ENCODE measurements at places on chromosomes 1 and 21. TPM values are rescaled to one million over a fixed set of nuclear protein-coding genes. Genes with fewer than 3 reads are reported as not detected.

DNA sequence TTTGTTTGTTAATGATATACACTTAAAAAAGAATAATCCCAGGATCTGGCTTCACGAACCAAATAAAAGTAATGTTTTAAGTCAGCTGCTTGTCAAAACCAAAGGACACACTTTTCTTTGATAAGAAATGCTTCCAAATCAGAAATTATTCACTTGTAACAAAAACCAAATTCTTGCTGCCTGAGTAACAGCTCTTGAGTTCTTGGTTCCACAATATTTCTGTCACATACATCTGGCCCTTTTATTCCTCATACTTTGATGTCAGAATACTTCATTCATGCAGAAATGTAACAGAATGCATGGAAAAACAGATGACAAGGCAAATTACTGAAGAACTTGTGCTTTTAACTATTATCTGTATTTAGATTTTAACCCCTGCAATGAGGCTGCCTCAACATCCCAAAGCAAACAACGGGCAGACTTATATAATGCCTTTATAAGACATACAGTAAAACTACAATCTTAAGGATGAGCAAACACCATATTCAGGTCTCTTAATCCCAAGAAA lies 1.5 kb downstream of the VAMP4 start:
- DNase-seq = no peak

GRCh38 chr21:45219517-45219916 lies 68.2 kb downstream of the POFUT2 start:
- no peak for DNase-seq

DNA sequence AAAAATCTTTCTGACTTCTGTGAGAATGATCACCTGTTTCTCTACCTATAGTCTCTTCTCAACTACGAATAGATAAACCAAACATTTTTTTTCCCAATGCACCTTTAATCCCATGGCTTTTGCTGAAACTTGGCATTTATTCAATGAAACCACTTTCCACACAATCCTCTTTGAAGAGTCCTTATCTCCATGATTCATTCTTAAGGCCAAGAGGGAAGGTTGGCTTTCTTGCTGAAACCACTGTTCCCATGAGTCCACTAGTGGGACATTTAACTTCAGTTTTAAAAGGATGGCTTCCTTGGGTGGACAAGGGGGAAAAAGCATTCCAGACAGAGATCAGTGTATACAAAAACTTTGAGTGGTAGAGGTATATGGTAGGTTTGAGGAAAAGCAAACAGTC lies 73.6 kb downstream of the CRB1 start:
- DNase-seq = no peak

DNA sequence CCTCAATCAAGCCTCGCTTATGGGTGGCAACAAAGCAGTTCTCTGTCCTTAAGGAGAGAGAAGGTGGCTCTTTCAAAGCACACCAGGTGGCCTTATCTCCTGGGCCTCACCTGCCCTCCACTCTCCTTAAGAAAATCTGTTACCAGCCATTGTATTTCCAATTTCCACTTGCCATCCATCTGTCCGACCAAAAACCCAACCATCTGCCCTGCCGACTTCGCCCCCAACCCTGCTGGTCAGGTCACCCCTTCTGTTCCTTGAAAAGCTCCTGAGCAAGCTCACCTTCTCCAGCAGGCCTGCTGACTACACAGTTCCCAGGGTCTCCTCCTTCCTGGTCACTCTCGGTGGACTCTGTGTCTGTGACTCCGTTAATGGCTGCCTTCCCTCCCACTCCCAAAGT lies 619 bp upstream of the IGFN1 start:
- no peak for DNase-seq

NBPF4 gene
- polyA plus RNA-seq = not detected

DNA sequence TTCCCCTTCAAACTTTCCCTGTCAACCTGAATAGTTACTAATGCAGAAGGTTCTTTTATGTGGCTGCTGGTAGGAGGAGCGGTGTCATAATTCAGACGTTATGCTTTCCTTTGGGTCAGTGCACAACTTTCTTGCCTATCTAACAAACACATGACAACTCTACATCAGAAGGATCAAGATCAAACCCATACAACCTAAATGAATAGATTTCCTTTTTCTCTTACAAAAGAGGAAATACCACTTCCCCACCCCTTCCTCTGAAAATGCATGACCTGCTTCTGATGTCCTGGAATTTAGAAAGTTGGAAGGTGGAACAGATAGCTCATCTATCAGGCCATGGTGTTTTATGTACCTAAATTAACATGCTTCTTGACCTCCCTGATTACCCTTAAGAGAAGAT lies 75.7 kb upstream of the ADGRL4 start:
- no peak for DNase-seq

- DNase-seq = no peak
Observed at GRCh38 chr1:70247768-70248167, 26.6 kb downstream of the SRSF11 start.
